ENCODE measurements at places on chromosomes 1 and 21.
A peak's percentile ranks its signal among the peaks of the same experiment; 100 is the strongest.

- no peak for DNase-seq
Observed at GRCh38 chr1:180572760-180573159, 14.0 kb downstream of the OVAAL start.

DNA sequence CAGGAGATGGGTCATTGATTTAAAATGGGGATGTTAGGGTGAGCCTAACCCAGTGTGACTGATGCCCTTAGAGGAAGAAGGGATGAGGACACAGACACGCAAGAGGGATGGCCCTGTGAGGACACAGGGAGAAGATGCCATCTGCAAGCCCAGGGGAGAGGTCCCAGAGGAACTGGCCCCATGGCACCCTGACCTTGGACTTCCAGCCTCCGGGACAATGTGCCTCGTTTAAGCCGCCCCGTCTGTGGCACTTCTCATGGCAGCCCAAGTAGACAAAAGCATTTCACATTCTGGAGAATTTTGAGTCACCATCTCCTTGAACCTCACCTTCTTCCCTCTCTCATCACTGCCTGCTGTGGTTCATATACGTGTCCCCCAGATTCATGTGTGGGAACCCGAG, 20.1 kb upstream of the PCBP3 start:
- no peak for DNase-seq

DNA sequence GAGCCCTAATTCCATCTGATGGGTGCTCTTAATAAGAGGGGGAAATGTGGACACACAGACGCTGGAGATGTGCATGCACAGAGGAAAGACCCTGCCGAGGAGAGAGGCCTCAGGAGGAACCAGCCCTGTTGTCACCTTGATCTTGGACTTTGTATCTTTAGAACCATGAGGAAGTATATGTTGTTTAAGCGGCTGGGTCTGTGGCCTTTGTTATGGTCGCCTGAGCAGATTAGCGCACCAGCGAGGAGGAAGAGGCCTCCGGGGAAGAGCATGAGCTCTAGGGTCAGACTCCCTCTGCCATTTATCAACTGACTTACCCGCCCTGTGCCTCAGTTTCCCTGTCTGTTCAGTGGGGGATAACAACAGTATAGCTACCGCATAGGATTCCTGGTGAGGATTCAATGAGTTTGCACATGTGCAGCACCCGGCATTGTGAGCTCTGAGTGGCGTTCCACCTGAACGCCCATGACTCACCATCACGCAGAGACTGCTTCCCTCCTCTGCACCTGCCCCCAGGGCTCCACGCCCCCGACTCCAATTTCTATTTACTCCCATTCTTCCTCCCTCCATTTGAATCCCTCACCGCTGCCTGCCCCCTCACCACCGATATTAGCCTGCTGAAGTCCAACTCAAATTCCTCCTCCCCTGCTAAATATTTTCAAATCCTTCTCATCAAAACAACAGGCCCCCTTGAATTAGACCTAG, 67.2 kb downstream of the ATP5PO start:
- peak; percentile 90 for DNase-seq

DNA sequence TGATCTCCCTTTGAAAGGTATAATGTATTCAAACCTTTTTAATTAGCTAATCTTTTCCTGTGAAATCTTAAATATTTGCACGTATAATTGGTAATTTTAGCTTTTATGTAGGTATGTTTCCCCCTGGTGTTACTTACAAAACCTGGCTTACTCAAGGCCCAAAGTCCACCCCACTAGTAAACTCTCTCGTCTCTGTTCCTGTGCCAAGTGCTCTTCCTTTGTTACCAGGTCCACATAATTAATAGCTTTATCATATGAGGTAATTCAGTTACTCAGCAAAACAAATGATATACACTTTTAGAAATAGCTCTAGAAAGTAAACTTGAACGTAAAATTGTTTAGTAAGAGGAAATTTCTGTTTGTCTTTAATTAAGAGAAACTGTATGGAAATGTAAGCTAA, 36.7 kb downstream of the NFIA start:
- DNase-seq: no peak

DNA sequence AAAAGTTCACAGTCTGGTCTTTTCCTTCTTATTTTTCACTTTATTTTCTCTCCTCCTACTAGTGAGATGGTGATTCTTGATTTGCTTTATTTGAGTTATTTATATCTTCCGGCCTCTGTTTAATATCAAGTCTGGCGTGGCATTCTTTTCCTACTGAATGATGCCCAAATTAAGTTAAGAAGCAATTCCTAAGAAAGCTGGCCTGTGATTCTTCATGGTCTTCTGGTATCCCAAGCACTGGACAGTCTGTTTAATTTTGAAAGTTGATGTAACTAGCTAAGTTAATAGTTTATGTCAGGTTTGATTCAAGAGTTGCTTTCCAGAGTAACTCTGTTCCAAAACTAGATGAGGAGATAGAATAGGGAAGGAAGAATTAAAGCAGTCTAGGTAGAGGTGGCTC, 9.2 kb upstream of the ENAH start:
- no peak for DNase-seq

DNA sequence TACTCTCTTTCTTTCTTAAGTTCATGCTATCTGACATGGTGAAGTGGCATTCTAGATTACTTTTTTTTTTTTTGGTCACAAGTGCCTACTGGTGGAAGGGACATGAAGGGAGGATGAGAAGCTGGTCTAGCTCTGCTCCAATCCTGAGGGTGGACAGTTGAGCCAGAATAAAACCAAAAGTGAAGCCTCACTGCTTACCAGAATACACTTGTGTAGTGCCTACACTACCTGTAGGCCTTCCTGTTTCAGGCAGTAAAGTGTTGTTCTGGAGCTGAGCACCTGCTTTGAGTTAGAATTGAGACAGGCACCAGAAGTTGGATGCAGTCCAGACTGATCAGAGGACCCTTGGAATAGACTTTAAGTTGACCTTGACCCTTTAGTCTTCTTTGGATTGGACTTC, 40.4 kb upstream of the APOBEC4 start:
- DNase-seq: no peak

DNA sequence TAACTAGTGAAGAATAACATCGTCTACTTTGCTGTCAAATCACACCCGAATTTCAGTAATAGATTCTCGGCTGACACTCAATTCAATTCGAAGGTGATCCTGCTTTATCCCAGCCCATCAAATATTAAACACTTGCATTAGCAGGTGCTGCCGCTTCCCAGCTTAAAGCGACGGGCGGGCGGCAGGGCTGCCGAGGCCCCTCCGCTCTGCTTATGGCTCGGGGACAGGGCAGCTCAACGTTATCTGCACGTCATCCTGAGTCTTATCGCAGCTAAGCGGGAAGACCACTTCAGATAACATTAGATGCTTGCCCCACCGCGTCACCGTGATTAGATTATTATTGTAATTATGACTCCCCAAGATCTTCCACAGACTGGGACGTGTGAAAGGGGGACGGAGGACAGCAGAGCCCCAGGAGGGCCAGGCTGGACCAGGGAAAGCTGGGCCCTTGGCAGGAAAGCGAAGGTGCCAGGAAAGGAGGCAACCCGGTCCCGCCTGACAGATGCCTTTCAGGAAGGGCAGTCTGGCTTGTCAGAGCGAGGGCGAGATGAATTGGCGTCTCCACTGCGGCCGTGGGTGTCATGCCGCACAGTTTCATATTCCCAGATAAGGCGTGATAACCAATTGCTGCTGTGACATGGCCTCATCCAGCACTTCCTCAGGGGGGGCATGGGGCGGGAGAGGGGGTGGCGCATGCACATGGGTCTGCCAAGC, 37.0 kb downstream of the DMAP1 start:
- no peak for DNase-seq

DNA sequence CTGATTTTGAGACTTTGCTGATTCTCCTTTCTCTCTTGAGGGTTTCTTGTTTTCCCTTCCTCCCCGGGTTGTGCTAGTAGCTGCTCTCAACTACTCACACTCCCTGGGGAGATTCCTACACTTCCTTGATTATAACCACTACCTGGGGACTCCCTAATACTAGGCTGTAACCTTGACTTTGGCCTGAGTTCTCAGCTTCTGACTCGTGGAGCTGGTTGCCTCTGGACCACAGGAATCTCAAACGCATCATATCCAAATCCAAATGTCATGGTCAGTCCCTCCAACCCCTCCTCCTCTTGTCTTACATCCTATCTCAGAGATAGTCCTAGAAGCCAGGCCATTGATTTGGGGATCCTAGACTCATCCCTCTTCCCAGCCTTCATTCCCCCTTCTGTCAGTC, 12.0 kb downstream of the MOV10 start:
- DNase-seq: no peak

DNA sequence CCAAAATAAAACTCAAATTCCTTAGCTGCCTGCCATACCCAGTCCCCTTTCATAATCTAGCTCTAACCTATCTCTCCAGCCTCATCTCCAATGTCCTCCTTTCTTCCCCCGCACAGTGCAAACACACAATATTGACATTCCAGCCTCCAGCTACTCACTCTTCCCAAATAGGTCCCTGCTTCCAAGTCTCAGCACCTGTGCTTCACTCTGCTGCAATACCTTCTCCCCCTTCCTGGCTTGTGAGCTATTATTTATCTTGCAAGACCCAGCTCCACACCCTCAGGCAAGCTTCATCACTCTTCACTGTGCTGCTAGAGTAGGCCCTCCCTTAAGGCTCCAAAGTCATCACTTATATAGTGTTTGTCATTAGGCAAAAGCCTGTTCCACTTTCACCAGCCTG, 9.7 kb downstream of the PLPP3 start:
- no peak for DNase-seq

- DNase-seq: no peak
Observed at GRCh38 chr1:25556132-25556670, 12.8 kb downstream of the LDLRAP1 start.

DNA sequence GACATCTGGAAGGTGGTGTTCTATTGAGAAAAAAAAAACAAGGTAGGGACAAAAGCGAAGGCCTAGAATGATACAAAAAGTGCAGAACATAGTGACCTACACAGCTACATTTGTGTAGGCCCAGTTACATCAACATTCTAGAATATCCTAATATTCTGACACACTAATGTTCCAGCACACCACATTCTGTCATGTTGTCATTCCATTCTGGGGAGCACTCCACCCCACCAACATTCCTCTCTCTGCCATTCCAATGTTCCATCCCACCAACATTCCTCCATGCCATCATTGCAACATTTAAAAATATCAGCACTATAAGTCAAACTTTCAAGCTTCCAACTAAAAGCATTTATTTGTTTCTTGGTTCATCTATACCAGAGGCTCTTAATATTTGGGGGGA, 28.5 kb downstream of the COA7 start:
- DNase-seq: no peak

DNA sequence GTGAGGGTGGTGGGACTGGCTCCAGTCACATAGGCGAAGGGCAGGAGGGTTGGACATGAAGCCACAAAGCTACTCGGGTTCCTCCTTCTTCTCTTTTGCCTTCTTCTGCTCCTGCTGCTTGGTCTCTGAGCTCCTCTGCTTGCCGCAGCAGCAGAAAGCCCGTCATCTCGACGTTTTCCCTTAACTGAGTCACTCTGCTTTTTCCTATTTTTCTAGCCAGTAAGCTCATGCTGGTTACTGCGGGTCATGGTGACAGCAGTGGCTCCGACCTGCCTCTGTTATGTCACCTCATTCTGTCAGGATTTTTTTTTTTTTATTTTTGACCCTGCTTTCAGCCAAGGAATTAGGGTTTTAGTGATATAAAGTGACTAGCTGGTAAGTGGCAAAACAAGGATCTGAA, 2.6 kb upstream of the FMOD start:
- DNase-seq: no peak

GRCh38 chr1:207754011-207754410, 2.2 kb downstream of the CD46 start:
- DNase-seq: no peak

GRCh38 chr1:79726911-79727310, 720.4 kb upstream of the ADGRL4 start:
- DNase-seq: no peak

GRCh38 chr1:203999618-204000017, 73.3 kb upstream of the SOX13 start:
- DNase-seq: no peak

DNA sequence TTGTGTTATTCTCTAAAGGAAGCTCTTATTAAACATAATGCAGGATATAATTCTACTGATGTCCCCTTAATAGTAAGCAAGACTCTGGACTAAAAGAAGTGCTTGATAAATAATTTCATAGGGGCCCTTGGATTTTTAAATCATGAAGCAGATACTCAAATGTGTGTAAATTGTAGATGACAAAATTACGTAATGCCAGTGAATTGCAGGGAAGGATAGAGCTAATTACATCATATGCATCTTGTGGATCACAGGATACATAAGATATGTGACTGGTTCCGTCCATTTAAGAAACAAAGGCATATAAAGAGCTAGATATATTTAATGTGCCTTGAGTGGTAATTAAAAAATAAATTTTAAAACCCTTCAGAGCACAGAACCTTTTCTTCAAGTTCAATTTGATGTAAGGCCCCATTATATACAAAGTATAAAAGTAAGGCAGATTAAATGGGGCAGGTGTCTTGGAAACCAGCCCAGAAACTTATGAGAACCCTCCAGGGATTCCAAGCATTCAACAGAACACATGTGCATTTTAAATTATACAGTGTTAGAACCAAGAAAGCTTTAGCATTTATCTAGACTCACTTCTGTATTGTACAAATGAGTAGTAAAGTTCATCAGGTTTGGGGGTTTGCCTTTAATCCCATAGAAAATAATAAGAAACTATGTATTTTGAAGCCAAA, 190.4 kb downstream of the NCAM2 start:
- no peak for DNase-seq

DNA sequence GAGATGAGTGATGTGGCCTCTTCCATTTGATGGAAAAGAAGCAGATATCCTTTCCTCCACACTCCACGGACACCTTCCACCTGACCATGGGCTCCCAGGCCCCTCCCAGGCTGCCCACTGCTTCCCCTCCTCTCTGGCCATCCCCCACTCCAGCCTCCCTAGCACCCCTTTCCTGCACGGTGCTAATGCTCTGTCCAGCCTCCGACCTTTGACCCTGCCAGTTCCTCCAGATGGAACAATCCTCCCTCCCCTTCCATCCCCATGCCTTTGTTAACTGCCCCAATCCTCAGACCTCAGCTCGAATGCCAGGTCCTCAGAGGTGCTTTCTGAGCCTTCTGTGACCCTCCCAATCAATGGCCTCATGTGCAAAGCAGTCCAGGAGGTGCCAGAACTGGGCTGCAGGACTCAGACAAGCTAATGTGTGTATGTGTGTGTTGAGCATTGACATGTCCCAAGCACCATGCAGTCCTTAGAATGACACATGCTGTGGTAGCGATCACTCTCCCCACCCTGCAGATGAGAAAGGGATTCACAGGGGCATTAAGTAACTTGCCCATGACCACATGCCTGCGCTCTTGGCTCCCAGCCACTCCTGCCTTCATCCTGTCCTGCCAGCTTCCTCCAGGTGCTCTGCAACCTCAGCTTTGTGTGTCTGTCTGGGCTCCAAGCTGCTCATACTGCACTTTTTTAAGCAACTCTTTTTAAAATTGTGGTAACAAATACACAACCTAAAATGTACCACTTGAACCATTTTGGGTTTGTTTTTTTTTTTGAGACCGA, 63.5 kb upstream of the EDN2 start:
- DNase-seq: no peak

GRCh38 chr1:29172415-29172939, 9.2 kb downstream of the SRSF4 start:
- DNase-seq: no peak
